Activated CD8-positive, alpha-beta memory T cell treated with anti-CD3 and anti-CD28 coated beads, Interleukin-2, amount 10 ng/mL, durations not matched to agents 7 days and 5 days (primary cell): ENCODE measurements at places on chromosomes 7 and 10. TPM values are rescaled to one million over a fixed set of nuclear protein-coding genes. Genes with fewer than 3 reads are reported as not detected.

DNA sequence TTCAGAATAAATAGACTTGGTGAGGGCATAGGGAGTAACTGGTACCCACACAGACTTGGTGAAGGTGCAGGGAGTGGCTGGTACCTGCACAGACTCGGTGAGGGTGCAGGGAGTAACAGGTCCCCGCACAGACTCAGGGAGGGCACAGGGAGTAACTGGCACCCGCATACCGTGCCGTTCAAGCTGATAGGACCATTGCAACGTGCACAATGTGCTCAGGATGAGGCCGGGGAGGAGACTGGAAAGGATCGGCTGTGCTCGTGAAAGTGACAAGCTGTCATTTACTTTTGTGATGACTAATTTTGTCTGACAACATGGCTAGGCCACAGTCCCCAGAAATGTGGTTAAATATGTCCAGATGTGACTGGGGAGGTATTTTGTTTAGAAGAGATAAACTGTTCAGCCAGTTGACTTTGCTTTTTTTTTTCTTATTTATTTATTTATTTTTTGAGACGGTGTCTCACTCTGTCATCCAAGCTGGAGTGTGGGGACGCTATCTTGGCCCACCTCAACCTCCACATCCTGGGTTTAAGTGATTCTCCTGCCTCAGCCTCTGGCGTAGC is 76.2 kb upstream of the NMT2 start:
- no peaks in the 10 kb centered on the region for H3K36me3 ChIP-seq
- peaks cover 15% of the 10 kb centered on the region for H3K4me1 ChIP-seq
- H3K27me3 ChIP-seq = peaks cover 6% of the 10 kb centered on the region
- peak; percentile 73 for DNase-seq

DNA sequence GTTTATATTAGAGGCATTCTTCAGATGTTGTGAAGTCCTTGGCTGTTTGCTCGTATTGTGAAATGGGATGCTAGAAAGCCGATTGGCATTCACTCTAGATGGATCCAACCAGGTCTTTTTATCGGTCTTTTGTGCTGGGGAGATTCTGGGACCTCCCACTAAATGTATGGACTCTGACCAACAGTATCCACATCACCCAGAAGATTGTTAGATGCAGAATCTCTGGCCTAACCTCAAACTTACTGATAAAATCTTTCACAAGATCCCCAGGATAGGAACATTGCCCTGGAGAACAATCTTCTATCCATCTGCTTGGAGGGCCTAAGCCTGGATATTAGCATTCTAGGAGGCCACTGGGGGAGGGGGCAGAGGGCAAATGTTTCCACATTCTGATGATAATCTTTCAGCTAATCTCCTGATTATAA is 160.9 kb downstream of the PLXDC2 start:
- H3K4me3 ChIP-seq = no peak overlapping the region
- DNase-seq = no peak
- no peak overlapping the region for H3K27ac ChIP-seq
- H3K4me1 ChIP-seq = no peaks in the 10 kb centered on the region

DNA sequence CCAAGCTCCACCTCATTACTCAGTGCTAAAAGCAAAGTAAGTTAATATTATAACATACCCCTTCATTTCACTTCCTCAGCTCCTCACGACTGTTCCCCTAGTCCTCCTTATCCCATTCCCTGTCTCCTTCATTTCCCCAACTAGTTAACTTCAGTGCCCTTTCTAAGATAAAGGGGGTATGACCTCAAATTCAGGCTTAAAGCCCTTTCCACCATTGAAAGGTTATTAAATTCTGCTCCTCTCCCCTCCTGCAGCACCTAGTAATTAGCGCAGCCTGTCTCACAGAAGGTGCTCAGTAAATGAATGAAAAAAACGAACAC is 1.0 kb downstream of the CRPPA start:
- H3K27me3 ChIP-seq = no peaks in the 10 kb centered on the region
- DNase-seq = no peak
- H3K27ac ChIP-seq = peak overlapping the region; percentile 99
- peak overlapping the region; percentile 81 for H3K4me3 ChIP-seq
- H3K4me1 ChIP-seq = peaks cover 28% of the 10 kb centered on the region

GRCh38 chr7:96486681-96487080 is 164.8 kb upstream of the SLC25A13 start:
- H3K27ac ChIP-seq = no peak overlapping the region
- H3K4me1 ChIP-seq = peaks cover 17% of the 10 kb centered on the region
- no peak for DNase-seq
- no peaks in the 10 kb centered on the region for H3K36me3 ChIP-seq
- H3K27me3 ChIP-seq = peaks cover 3% of the 10 kb centered on the region
- no peak overlapping the region for H3K4me3 ChIP-seq

SYCE1 gene
- 1.4 TPM for total RNA-seq

EGR2 gene
- 21.6 TPM for total RNA-seq
